ENCODE measurements at places on chromosomes 12 and 14.

GRCh38 chr12:52243856-52244614, 11.0 kb downstream of the KRT7 start:
- ATAC-seq: peak; percentile 92

DNA sequence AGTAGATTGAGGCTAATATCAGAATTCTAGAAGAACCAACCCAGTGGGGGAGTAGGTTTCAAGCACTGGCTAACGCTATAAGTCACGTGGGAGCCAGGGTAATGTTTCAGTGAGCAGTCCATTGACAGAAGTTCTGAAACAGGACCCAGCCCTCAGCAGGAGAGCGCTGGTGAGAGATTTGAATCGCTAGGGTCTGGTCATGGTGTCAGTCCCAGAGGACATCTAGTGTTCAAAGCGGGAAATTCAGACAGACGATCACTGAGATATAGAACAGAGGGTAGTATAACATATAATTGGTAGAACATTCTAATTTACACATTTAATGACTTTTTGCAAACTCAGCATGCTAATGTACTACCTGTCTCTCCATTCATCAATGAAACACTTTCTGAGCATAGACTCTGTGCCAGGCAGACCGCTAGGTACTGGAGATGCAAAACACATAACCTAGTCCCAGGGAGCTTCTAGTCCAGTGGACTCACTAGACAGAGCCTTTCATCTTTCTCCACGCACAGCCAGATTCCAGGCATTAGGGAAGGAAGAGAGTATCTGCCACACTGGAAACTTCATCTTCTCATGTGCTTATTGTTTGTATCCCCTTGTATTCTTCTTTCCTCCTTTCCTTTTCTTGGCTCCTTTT, 35.4 kb upstream of the RNASE3 start:
- peak; percentile 63 for ATAC-seq

DNA sequence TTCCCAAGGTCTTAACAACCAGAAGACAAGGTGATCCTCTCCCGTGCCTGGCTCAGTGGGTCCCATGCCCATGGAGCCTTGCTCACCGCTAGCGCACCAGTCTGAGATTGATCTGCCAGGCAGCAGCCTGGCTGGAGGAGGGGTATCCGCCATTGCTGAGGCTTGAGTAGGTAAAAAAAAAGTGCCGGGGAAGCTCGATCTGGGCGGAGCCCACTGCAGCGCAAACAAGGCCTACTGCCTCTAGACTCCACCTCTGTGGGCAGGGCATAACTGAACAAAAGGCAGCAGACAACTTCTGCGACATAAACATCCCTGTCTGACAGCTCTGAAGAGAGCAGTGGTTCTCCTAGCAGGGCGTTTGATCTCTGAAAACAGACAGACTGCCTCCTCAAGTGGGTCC, 104.0 kb downstream of the C14orf39 start:
- no peak for ATAC-seq

DNA sequence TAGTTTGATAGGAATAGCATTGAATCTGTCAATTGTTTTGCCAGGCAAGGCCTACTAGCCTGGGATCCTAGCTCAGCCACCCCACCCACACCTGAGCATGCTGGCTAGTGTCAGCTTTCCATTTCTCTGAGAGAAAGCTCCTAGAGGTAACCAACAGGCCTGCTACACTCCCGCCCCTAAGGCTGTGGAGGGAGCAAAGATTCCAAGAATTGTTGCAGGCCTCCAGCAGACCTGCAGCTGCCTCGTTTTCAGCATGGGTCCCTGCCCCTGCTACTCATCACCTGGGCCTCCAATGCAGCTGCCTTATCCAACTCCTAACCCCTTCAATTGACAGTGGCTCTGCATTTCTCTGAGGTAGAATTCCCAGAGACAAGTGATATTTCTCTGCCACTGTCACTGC, 852.4 kb upstream of the MDGA2 start:
- no peak for ATAC-seq

DNA sequence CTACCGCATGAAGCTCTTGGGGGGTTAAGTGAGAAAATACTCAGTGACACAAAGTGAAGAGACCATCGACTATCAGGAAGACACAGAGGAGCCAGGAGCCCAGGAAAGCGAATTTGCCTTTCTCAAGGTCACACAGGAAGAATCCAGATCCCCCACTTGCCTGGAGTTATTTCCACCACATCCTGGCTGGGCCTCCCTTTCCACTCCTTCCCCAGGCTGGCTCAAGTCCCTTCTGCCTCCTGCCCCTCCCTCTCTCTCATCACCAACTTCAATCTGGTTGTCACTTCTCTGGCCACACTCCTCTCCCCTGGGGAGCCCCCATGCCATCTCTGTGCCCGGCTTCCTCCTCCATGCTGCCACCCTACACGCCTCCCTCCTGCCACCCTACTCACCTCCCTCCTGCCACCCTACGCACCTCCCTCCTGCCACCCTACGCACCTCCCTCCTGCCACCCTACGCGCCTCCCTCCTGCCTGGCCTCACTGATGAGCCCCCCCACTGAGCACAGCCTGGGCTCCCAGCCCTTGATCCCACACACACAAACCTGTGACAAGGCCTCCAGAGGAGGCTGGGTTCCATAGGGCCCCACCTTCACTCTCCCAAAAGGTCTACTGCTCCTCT, 6.3 kb downstream of the SCNN1A start:
- ATAC-seq: no peak

DNA sequence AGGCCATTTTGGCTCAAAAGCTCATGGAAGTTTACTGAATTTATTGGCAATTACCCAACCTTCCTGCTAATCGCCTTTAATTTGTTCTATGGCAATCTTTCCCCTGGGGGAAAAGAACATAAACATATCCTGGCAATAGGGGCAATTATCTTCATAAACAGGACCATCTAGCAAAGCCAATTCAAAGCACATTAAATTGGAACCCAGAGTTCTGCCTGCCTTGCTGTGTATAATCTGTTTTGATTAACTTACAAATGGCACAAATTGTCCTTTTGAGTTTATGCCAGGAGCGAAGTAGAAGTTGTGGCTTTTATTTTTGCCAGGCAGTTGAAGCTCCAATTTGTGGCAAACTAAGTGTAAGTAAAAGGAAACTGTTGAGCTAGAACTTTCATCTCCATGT, 68.6 kb downstream of the C12orf50 start:
- no peak for ATAC-seq

DNA sequence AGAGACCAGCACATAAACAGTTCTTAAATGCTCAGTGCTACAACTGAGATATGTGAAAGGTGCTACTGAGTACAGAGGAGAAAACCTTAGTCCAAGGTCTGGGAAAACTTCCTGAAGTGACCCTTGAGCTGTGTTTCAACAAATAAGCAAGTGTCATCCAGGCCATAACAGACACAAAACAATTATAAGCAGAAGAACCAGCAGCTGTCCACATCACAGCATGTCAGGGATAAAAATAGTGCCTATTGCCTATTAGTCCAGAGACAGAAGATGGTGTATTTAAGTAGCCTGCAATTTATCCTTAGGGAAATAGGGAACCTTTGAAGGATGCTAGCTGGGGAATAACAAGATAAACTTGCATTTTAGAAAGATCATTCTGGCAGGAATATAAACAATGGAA, 237.8 kb downstream of the SPTSSA start:
- ATAC-seq: no peak

DNA sequence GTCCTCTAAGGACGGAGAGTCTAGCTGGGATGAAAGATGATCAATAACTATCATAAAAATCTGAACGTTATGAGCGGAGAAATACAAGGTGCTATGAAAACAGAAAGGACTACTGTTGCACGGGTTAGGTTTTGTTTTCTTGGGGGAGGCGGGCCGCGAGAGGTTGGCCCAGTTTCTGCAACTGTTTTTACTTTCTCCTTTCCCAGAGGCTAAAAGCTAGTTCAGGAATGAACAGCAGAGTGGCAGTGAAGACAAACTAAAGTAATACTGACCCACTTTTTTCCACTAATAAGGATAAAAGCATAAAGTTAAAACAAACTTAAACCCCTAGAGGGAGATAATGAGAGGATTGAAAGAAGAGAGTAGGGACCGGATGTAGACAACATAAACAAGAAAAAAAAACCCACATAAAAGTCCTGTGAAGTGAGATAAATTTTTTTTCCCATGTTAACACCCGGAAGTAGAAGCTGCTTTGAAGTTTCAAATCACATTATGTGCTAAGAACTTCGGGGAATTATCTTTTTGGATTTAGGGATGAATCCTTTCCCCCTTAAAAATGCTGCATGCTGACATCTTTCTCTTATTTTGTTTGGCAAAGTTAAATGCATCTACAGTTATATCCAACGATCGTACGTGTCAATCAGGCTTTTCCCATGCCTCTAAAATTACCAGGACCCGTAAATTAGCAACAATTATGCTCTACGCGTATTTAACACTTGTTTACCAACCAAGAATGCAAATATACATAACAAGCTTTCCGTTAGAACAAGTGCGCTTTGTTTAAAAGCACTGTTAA, 1.0 kb upstream of the CDK17 start:
- peak; percentile 2 for ATAC-seq

DNA sequence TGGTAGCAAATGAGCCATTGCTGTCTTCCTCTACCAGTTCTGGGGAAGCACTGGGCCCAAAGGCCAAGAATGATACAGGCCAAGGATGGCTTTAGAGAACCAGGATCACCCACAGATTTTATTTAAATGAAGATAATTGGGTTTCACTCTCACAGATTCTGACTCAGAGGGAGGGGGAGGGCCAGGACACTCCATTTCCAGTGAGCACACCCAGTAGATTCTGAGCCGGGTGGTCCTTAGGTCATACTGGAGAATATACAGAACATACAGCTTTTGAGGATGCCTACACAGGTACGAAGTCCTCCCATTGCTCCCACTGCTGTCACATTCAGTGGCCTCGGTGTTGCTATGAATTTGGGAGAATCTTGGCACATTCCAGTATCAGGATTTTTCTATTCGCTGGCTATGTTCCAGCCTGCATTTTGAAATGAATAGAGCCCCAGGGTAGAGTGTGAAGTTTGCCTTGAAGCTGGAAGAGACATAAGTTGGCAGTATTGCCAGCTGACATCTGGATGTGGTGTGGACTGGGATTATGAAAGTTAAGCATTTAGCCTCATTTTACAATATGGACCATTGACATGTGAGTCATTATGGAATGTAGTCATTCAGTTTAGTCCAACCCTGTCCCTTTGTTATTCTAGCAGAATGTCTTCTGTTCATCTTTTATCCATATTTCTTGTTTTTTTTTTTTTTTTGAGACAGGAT, 45.8 kb upstream of the POC1B start:
- no peak for ATAC-seq

DNA sequence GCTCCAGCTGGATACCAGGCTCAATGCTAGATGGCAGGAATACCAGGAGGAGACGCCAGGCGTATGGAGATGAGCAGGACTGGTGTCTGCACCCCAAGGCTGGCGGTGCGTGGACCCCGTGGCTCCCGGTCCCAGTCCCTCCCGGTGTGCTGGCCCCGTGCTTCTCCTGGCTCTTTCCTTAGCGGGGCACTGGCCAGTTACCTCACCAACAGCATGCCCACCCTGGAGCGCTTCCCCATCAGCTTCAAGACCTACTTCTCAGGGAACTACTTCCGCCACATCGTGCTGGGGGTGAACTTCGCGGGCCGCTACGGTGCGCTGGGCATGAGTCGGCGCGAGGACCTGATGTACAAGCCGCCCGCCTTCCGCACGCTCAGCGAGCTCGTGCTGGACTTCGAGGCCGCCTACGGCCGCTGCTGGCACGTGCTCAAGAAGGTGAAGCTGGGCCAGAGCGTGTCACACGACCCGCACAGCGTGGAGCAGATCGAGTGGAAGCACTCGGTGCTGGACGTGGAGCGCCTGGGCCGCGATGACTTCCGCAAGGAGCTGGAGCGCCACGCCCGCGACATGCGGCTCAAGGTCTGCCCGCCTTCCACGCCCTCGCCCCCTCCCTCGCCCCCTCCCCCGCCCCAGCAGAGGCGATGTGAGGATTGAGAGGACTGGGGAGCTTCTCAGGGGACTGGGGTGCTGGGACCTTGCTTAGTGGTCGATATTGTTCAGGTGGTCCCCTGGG, 14.6 kb downstream of the VASH1 start:
- ATAC-seq: no peak

DNA sequence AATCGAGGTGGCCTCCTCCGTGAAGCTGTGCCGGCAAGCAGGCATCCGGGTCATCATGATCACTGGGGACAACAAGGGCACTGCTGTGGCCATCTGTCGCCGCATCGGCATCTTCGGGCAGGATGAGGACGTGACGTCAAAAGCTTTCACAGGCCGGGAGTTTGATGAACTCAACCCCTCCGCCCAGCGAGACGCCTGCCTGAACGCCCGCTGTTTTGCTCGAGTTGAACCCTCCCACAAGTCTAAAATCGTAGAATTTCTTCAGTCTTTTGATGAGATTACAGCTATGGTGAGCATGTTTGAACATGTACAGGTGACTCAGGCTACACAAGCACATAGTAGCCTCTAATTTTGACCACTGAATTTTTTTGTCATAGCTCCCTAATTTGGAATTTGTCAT, 59.7 kb downstream of the ATP2A2 start:
- no peak for ATAC-seq

DNA sequence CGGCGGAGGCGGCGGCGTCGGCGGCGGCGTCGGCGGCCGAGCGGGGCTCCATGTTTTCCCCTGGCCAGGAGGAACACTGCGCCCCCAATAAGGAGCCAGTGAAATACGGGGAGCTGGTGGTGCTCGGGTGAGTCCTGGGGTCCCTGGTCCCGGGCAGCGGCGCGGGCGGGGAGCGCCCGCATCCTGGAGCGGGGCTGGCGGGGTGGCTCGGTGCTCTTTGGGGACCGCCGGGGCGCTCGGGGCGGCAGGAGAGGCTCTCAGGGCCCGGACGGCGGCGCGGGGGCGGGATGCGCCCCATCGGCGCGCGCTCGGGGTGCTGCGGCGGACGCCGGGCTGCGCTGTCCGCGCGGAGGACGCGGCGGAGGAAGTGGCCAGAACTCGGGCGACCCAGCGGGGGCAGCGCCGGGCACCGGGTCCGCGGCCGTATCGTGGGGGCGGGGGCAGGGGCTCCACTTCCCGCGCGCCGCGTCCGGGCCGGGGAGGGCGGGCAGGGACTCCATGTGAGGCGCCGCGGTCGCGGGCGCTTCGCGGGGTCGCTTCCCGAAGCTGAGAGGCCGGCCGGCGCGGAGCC, 485 bp downstream of the PELI2 start:
- ATAC-seq: peak; percentile 35

GRCh38 chr12:121582583-121583333, 1.9 kb upstream of the KDM2B start:
- no peak for ATAC-seq

GRCh38 chr12:72273851-72274351, 1.7 kb downstream of the TRHDE start:
- ATAC-seq: no peak

DNA sequence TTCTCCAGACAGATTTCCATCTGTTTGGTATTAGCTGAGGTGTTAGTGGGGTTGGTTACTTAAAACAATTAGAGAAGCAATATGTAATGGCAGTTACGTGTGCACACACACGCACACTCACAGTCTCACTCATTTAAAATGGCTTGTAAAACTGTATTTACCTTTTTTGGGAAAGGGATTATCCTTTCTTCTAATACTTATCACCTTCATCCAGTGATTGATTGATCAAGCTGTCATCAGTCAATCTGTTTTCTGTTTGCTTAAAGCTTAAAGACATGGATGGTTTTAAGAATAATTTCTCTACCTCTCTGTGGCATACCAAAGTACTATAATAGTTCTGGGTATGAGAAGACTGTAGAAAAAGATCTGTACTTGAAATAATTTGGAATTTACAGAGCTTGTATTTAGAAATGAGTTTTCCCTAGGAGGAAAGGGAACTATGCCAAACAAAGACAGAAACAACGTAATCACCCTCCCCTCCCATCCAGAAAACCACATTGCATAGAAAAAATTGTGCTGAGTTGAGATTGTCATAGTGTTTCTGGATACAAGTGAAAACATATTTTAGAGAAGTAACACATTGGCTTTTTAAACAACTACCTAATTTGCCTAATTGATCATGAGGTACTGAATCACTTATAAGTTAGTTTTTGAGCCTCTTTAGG, 455.8 kb downstream of the PCNX1 start:
- peak; percentile 40 for ATAC-seq
